Stimulated activated CD4-positive, alpha-beta T cell treated with anti-CD3 and anti-CD28 coated beads, Interleukin-1b, Interleukin-23, amount 100 ng/mL, for 24 hours (primary cell): ENCODE measurements at places on chromosomes 6 and 20.

DNA sequence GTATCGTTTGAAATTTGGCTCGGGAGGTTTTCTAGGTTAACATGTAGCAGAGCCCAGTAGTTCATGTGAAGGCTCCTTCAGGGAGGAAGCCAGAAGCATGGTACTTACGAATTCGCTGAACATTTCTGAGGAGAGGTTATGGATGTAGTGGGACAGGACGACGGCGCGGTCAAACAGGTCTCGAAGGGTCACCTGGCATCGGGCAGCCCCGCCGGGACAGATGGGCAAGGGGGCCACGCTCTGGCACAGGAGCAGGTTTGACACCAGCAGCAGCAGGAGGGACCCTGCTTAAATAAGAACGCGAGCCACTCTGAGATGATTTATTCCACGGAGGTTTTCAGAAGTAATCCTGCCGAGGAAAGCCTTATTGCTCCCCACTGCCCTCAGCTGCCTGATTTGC, 2.5 kb downstream of the PRL start:
- no peak for DNase-seq

GRCh38 chr6:101380897-101381630, 12.4 kb upstream of the GRIK2 start:
- no peak for DNase-seq

DNA sequence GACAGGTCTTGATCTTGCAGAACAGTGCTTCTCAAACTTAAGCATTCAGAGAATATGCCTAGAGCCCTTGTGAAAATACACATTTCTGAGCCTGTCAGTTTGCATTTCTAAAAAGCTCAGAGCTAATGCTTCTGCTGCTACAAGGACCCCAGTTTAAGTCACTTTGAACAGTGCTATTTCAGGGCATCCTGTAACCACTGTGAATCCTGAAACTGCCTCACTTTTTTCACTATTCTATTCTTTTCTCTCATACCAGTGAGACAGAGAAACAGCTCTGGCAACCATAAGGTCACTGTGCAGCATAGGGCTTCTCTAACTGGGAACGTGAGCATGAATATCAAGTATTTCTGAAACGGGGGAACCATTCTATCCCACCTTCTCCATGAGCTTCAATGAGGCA, 51.2 kb downstream of the LGSN start:
- no peak for DNase-seq

GRCh38 chr6:5471637-5472398, 210.5 kb downstream of the FARS2 start:
- no peak for DNase-seq

GRCh38 chr20:2507875-2508630, 662 bp downstream of the ZNF343 start:
- DNase-seq: no peak

GRCh38 chr6:144661116-144661806, 376.1 kb downstream of the UTRN start:
- DNase-seq: no peak

DNA sequence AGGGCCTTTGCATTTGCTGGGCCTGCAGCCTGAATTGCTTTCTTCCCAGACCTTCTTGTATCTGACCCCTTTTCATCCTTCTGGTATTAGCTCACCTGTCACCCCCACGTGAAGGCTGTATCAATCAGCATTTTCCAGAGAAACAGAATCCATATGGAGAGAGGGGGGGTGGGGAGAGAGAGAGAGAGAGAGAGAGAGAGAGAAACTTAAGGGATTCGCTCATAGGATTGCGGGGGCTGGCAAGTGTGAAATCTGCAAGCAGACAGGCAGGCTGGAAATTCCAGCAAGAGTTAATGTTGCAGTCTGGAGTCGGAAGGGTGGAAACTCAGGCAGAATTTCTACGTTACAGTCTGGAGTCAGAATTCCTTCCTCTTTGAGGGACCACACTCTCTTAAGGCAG, 410.7 kb upstream of the SULF2 start:
- DNase-seq: no peak
